Neuronal stem cell (in vitro differentiated cells): ENCODE measurements at places on chromosomes 12 and 14.

- DNase-seq = no peak
Observed at GRCh38 chr14:43877351-43877960, 629.6 kb downstream of the FSCB start.

GRCh38 chr14:19975291-19975690 is at the start of gene OR4K15:
Gene OR4K15, plus strand, starts transcription at chr14:19975591. Its CDS starts 0 bp downstream, at chr14:19975591.
- DNase-seq = no peak

DNA sequence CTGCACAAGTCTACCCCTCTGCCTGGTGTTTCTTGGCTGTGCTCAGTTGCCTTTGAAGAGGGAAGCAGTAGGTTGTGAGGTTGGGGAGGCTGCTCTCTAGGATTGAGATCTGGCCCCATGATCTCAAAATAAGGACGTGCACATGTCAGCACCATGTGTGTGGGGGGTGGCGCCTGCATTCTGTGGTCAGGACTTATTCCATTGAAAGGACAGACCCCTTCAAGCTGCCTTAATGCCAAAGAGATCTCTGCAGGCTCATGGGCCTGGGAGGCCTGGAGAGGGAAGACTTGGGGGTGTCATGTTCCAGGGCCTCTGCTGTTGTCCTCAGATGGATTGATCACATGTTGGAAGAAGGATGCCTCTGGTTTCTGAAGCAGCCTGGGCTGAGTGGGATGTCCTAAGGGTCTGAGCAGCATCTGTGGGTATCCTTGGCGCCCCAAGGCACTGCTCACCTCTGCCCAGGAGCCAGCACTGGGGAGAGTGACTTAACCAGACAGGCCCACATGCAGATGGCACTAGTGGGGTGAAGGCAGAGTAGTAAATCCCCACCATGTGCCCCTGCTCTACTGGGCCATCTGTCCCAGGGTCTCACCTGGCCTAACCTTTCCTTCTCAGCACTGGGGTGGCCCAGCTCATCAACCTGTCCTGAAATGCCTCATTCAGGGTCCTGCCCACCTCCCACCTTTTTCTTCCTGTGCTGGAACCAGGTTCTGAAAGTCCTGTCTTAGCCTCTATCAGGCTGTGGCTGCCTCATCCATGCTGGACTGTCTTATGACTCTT is 118.9 kb downstream of the ADGRD1 start:
- DNase-seq = no peak

GRCh38 chr12:15155271-15155670 is 65.9 kb downstream of the RERG start:
- DNase-seq = no peak

DNA sequence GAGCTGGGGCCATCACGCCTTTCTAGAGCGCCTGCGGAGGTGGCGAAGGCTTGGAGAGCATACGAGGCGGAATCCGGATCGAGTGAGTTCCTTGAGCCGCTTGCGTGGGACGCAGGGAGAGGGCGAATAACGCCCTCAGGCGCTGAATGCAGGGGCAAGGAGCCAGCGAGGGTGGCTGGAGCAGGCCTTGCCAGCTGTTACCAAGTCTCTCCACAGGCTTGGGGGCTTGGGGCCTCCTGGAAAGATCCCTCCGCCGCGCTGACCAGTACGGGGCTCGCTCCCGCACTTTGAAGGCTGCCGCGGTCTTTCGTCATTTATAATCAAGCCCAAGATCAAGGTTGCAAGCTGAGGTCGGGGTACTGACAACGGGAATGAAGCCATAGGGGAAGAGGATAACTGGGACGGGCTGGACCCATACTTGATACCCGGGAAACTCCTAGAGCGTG is 1.2 kb downstream of the FLRT2 start:
- DNase-seq = peak; percentile 42

- peak; percentile 71 for DNase-seq
Observed at GRCh38 chr12:31590642-31591379, at the start of gene DENND5B. Gene DENND5B, minus strand, starts transcription at chr12:31591136. Its CDS starts 304 bp downstream, at chr12:31590832.

GRCh38 chr12:32049956-32050355 is 56.7 kb upstream of the BICD1 start:
- no peak for DNase-seq

- no peak for DNase-seq
Observed at GRCh38 chr14:82224610-82225009, 691.0 kb upstream of the SEL1L start.

DNA sequence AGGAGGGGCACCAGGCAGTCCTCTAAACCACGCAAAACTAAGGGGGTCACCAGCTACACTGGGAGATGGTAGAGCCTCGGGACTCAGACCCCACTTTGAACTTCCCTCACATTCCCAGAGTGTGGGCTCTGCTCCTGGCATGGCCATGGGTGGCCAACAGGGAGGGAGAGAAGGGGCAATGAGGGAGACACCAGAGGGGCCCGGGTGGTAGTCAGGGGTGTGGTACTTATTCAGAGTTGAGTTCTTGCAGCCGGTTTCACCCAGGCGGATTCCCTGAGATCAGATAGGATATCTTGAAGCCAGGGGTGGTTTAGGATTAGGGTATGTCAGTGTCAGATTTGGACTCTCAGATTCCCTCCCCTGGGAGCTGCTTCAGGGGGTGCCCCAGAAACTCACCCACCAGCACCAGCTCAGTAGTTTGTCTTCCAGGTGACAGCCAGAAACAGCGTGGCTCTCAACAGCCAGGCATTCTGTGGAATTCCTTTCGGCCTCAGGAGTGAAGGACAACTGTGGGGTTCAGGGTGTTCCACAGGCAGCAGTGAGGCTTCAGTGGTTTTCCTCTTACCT is 56.0 kb downstream of the ELK3 start:
- no peak for DNase-seq
